Left renal cortex interstitium (tissue), 4 donors: ENCODE measurements at places on chromosomes 16 and 17.

GRCh38 chr16:88747588-88748301 is 37.3 kb downstream of the PIEZO1 start:
- no peak for DNase-seq

DNA sequence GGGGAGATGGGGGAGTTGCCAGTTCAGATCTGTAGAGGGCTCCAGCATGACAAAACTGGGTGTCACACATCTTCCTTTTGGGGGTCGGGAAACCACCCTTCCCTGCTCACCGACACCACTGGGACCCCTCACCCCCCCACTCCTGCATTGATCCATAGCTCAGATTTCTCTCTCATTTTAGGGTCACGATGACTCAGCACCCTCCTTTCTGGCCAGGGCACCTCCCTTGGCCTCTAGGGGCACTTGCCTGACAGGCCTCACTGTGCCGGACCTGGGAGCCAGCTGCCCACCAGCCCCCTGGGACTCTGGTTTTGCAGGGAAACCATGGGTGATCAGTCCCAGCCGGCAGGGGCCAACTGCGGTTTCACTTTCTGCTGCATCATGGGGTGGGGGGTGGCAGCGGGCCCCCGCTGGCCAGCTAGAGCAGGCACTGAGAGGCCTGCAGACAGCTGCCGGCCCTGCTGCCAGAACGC is 239.4 kb downstream of the MRTFB start:
- no peak for DNase-seq

GRCh38 chr16:22971346-22971924 is 157.5 kb downstream of the HS3ST2 start:
- no peak for DNase-seq

DNA sequence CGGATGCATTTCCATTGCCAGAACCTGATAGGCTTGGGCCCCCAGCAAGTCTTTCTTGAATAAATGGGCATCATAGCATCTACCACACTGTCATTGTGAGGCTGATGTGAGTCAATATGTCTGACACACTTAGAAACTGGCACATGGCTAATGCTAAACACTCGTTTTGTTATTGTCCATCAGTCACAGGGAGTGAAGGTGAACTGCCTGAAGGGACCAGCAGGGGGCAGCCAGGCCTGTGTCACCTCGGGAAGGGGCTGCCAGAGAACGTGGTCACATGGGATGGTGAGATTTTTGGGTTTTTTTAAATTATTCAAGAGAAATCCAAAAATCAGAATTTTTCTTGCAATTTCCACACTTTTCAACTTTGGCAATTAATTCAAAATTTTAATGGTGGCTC is 831 bp upstream of the RCVRN start:
- DNase-seq = no peak

- DNase-seq = no peak
Measured at GRCh38 chr17:18005496-18005895, 32.8 kb downstream of the DRC3 start.

DNA sequence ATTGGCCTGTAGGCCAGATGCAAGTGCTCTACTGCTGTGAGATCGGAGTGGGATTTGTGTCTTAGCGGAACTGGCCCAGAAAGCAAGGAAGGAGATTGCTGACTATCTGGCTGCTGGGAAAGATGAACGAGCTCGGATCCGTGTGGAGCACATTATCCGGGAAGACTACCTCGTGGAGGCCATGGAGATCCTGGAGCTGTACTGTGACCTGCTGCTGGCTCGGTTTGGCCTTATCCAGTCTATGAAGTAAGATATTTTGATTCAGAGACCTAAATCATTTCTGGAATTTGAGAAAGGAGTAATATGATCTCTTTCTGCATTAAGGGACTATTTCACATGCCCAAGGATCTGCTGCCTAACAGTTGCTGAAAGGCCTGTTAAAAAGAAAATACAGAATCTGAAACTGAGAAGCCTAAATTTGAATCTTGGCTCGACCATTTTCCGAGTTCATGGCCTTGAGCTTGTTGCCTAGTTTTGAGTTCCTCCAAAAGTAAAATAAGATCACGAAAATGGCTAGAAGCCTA is 21.1 kb downstream of the IST1 start:
- DNase-seq = no peak

GRCh38 chr16:24116989-24117388 is 139.1 kb upstream of the CACNG3 start:
- DNase-seq = no peak

DNA sequence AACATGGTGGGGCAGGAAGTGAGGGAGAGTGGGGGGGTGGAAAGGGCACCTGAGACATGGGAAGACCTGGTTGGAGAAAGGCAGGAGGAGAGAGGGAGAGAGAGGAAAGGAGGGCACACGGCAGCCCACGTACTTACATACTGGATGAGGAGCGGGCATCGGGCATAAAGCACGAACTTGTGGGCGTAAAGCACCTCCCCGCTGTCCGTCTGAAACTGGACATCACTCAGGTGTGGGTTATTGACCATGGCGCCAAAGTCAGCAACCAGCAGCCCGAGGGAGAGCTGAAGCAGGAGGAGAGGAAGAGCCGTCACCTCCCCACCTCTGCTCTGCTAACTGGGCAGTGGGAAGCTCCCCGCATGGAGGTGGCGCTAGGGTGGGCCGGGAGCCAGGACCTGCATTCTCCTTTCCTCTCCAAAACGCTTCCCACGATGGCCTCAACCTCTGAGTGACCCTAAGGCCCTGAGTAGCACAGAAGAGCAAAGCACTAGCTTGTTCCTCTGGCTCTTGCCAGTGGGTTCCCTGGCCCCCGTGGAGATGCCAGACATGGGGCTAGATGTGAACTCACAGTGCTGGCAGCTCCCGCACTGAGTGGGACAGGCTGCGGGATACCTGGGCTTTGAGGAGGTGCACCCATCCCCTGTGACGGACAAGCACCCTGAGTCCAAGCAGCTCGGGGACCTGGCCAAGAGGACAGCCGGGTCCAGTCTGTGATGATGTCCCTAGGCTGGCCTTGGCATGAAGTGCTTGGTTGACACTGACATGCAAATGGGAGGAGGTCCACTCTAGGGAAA is 16.9 kb downstream of the SLX4 start:
- DNase-seq = no peak

GRCh38 chr17:524406-524950 is 171.9 kb upstream of the RPH3AL start:
- DNase-seq = no peak

GRCh38 chr17:78022425-78022824 is 63.9 kb downstream of the TNRC6C start:
- no peak for DNase-seq

DNA sequence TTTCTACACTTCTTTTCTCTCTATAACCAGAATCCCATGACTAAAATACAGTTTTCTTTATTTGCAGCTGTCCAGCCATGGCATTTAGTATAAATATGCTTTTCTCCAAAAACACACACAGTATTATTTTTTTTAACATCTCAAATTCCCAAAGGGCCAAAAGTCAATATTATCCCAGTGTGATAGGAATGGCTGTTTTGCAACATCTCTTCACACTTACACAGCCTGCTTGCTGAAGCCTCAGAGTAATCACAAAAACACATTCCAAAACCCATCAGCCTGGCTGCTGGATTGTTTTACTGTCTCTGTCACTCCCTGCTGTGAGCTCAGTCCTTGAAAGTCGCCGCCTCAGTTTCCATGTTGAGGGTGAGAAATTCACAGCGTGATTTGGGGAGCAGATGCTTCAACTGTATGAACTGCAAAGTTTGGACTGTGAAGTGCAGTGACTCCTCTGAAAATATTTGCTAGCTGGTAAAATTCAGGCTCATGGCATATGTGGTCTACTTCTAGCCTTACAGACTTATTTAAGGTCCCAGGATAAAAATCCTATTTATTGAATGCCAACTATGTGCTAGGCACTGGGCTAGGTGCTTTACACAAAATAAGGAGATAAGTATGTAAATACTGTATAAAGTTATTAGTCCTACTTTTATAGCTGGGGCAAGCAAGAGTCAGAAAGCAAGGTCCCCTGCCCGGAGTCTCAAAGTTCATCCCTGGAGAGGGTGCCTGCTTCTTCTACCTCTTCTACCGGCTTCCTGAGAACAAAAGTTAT is 116.5 kb downstream of the SOCS1 start:
- DNase-seq = no peak

DNA sequence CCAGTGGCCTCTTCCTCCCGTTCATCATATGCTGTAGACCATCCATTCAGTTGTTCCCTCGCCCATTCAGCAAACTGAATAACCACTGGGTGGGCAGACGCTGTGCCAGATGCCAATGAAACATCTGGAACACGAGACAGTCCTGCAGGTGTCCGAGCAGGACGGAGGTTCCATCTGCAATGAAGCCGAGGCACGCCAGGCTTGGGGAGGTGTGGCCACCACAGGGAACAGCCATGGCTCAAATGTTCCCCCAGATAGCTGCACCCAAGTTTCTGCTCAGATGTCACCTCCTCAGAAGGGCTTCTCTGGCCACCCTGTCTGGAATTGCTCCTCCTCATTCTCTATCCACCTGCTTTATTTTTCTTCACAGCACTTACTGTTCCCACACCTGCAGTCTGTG is 30.5 kb downstream of the UBE2O start:
- DNase-seq = no peak

GRCh38 chr17:74185571-74186185 is 17.8 kb upstream of the RPL38 start:
- DNase-seq = no peak

DNA sequence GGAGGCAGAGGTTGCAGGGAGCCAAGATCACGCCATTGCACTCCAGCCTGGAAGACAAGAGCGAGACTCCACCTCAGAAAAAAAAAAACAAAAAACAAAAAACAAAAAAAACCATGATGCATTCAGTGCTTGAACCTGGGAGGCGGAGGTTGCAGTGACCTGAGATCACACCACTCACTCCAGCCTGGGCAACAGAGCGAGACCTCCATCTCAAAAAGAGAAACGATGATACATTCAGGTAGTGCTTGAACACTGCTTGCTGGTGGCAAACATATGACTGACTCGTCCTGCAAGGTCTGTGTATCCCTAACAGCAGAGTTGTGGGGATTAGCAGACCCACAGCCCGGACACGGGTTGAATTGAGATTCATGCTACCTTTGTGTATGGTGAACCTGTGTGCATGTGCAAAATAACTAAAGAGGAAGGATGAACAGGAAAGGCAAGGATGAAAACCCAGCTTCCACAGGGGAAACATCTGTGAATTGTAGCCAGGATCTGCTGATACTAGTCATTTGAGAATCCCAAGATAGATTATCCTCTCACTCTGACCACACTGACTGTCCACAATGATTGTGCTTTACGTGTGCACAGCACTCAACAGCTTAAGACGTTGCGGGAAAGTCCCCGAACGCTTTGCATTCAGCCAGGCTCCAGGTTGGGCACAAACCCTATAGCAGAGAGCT is 52.4 kb upstream of the MRPS23 start:
- DNase-seq = no peak

DNA sequence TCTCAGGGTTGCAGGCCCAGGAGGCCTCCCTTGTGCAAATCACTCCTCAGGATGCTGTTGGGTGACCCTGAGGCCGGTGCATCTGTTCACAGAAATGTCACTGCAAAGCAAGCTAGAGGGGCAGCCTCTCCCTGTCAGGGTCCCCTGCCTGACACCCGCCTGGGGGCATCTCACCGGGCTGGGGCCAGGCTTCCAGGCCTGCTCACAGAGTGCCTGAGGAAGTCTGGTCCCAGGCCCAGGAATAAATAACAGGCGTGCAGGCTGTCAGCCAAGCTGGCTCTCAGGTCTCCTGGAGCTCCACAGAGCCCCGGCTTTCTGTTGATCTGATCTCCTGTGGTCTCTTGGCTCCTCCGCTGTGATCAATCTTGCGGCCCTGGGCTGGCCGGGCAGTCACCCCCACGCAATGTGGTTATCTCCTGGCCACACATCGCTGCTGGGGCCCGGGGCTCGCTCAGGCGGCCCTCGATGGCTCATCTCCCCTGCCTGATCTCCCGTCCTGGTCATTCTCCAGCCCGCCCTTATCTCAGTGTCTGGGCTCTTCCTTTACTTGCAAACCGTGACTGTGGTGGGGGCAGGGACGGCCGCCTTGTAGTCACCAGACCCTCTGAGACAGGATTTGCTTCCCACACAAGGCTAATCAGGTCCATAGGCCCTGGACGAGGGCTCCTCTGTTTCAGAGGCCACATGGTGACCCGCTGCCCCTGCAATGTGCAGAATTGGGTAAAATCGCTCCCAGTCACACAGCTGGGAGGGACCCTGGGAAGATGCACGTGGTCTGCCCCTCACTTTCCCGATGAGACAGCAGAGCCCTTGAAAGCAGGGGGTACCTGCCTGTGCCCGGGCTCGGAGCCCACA is 231.2 kb upstream of the GSE1 start:
- DNase-seq = no peak

- no peak for DNase-seq
Measured at GRCh38 chr17:81386141-81386645, 9.1 kb upstream of the BAHCC1 start.

GRCh38 chr16:10946308-10946707 is 1.9 kb downstream of the CLEC16A start:
- DNase-seq = no peak

DNA sequence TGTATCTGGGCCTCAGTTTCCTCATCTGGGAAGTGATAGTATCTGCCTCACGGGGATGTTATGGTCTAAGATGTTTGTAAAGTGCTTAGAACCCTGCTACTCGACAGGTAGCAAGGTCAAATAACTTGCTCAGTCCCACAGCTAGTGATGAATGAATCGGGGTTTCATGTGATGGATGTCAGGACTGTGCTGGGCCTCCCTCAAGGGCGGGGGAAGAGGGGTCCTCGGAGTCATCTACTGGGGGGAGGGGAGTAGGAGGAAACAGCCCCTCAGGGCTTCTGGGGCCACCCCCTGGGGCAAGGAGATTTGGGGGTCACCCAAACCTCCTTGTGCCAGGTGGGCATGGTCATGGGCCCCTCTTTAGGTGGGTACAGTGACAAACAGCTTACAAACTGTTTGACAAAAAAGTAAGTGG is 732 bp downstream of the PNPO start:
- DNase-seq = no peak

DNA sequence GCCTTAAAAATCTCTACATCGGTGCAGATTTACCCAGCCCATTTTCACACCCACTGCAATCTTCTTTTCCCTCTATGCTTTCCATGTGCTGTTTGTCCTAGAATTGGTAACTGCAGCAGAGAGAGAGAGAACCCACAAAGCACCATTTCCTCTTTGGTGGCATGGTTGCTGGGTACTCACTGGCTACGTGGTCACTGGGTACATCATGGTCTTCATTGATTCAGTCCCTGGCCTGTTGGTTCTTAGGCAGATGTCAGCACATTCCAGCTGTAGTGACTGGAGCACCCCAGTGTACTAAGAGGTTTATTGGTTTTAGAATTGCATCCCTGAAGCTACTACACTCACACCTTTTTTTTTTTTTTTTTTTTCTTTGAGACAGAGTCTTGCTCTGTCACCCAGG is 156.1 kb upstream of the CACNG5 start:
- no peak for DNase-seq

- DNase-seq = no peak
Measured at GRCh38 chr17:48299760-48300159, 130.3 kb downstream of the SKAP1 start.

DNA sequence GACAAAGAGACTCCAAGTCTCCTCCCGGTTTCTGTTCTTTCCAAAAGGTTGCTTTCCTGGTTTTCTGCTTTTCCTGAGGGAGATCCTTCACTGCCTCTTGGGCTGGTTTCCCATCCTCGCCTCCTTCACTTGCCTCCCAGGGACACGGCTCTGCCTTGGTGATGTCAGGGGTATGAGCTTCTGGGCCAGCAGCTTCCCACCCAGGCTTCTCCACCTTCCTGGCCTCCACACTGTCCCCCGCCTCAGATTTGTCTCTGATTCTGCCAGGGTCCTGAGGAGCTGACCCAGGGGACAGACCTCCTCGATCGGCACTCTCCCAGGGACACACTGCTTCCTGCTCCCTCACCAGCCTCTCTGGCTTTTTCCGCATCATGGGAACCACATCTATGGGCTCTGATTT is 14.5 kb downstream of the GPR179 start:
- no peak for DNase-seq
